ENCODE measurements at places on chromosomes 12 and 14. TPM values are rescaled to one million over a fixed set of nuclear protein-coding genes. Genes with fewer than 3 reads are reported as not detected.

Gene GLIPR1L2
- total RNA-seq: 0.39 TPM

Gene CELA1
- total RNA-seq: 0.18 TPM

Gene CARMIL3
- total RNA-seq: 0.91 TPM

Gene BRAP
- total RNA-seq: 23.6 TPM

Gene GZMB
- total RNA-seq: 2,147 TPM

Gene VRTN
- total RNA-seq: not detected

Gene KLRC2
- not detected for total RNA-seq

Gene KRT81
- not detected for total RNA-seq

Gene TAS2R7
- not detected for total RNA-seq

Gene CLEC4C
- not detected for total RNA-seq

Gene HOXC12
- not detected for total RNA-seq

Gene SINHCAF
- total RNA-seq: 211 TPM

Gene PIANP
- total RNA-seq: 0.93 TPM

Gene TSPAN9
- total RNA-seq: 0.82 TPM

Gene SLC17A8
- total RNA-seq: not detected

Gene NEUROD4
- not detected for total RNA-seq

Gene IGF1
- total RNA-seq: not detected

Gene CYP46A1
- 0.05 TPM for total RNA-seq

Gene SLC41A2
- 11.1 TPM for total RNA-seq

Gene HNF1A
- not detected for total RNA-seq

Gene ANGEL1
- total RNA-seq: 15.8 TPM

Gene ARHGEF40
- total RNA-seq: 0.09 TPM

Gene RGS6
- 0.57 TPM for total RNA-seq

Gene KRT73
- total RNA-seq: 1.9 TPM

Gene ARHGEF25
- total RNA-seq: 2.2 TPM

Gene EEF1AKMT3
- 3.9 TPM for total RNA-seq

Gene IFI27L2
- 66.9 TPM for total RNA-seq

Gene CD4
- total RNA-seq: 206 TPM

Gene CLEC1A
- total RNA-seq: not detected

Gene SAMD15
- total RNA-seq: 0.25 TPM

Gene RILPL1
- total RNA-seq: 5.3 TPM

Measured in activated CD4-positive, alpha-beta T cell treated with anti-CD3 and anti-CD28 coated beads for 36 hours (primary cell).